Osteoblast (primary cell): ENCODE measurements at places on chromosomes 11 and 22. TPM values are rescaled to one million over a fixed set of nuclear protein-coding genes. Genes with fewer than 3 reads are reported as not detected.

- H3K27me3 ChIP-seq: no peaks in the 10 kb centered on the region
- peaks cover 2% of the 10 kb centered on the region for H3K4me1 ChIP-seq
- peak; percentile 39 for DNase-seq
These were observed 286.7 kb downstream of the TBC1D22A start for GRCh38 chr22:47049078-47049624.

GRCh38 chr22:21931056-21931455 is 21.6 kb downstream of the PPM1F start:
- DNase-seq: no peak
- no peaks in the 10 kb centered on the region for H3K4me1 ChIP-seq
- H3K27me3 ChIP-seq: no peaks in the 10 kb centered on the region
- peaks cover 62% of the 10 kb centered on the region for H3K36me3 ChIP-seq
- H3K4me3 ChIP-seq: no peak overlapping the region

GAS2L1 gene
- 11.6 and 13.0 TPM in 2 replicates for total RNA-seq

GRCh38 chr11:115644856-115645255 is 140.6 kb upstream of the CADM1 start:
- no peaks in the 10 kb centered on the region for H3K4me1 ChIP-seq
- DNase-seq: no peak
- no peak overlapping the region for H3K4me3 ChIP-seq

APOA4 gene
- not detected in 2 replicates for total RNA-seq

- no peak for DNase-seq
- no peak overlapping the region for H3K27ac ChIP-seq
- H3K4me1 ChIP-seq: no peaks in the 10 kb centered on the region
- no peak overlapping the region for H3K4me3 ChIP-seq
- H3K36me3 ChIP-seq: no peaks in the 10 kb centered on the region
- H3K27me3 ChIP-seq: peaks cover 15% of the 10 kb centered on the region
These were observed 36.1 kb upstream of the HTATIP2 start for GRCh38 chr11:20327377-20327935.

DNA sequence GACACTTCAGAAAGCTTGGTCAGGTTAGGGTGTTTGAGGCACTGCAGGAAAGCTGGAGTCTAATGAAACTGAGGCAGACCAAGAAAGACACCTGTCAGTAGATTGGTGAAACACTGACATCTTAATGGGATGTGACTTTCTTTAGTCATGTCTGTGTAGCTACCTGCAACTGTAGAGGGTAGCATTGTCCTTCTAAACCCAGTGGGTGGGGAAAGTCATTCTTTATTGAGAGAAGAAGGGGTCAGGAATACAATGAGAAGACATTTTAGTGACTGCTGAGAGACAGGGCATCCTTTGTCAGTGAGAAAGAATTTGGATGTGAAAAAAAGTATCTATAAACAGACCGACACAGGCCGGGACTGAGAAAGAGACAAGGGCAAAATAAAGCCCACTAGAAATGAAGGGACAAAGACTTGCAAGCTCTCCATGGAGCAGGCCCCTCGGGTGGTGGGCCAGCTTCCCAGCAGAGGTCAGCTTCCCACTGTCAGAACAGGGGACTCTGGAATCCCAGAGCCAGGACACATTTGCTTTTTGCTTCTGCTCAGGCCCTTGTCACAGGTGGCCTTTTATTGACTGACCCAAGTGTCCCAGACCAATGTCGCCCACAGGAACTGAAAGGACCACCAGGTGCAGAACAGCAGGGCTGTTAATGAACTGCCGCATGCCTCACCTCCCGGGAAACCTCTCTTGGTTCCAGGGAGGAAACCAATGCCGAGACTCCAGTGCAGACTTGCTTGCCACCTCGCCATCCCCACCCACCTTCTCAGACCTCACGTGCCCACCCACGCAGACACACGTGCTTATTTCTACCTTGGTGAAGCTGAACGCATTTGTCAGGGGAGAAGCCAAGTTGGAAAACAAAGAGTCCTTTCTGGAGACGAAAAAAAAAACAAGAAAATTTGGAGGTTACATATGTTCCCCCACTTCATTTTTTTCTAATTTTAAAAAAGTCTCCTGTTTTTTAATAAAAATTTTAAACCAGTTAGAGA is 212.8 kb downstream of the TENM4 start:
- no peak overlapping the region for H3K27ac ChIP-seq
- no peaks in the 10 kb centered on the region for H3K36me3 ChIP-seq
- no peak for DNase-seq
- no peaks in the 10 kb centered on the region for H3K4me1 ChIP-seq

DNA sequence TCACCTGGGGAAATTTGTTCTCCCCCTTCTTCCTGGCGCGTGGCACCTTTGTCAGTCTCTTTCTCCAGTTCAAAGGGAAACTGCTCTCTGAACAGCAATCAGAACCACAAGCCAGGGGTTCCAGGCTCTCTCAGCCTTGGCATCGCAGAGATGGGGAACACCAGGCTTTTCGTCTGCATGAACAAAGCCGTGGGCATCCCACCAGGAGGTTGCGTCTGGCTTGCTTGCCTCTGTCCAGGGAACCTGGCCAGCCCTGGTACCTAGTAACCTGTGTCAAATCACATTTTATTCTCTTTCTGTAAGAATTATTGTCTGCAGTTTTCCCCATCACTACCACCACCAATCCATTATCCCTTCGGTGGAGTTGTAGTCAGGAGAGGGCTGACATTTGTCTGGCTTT is 107.0 kb downstream of the WNT7B start:
- no peak overlapping the region for H3K27ac ChIP-seq
- DNase-seq: no peak
- peaks cover 40% of the 10 kb centered on the region for H3K27me3 ChIP-seq
- no peaks in the 10 kb centered on the region for H3K36me3 ChIP-seq

RTN4R gene
- total RNA-seq: under 0.01 and 0.29 TPM in 2 replicates

DNA sequence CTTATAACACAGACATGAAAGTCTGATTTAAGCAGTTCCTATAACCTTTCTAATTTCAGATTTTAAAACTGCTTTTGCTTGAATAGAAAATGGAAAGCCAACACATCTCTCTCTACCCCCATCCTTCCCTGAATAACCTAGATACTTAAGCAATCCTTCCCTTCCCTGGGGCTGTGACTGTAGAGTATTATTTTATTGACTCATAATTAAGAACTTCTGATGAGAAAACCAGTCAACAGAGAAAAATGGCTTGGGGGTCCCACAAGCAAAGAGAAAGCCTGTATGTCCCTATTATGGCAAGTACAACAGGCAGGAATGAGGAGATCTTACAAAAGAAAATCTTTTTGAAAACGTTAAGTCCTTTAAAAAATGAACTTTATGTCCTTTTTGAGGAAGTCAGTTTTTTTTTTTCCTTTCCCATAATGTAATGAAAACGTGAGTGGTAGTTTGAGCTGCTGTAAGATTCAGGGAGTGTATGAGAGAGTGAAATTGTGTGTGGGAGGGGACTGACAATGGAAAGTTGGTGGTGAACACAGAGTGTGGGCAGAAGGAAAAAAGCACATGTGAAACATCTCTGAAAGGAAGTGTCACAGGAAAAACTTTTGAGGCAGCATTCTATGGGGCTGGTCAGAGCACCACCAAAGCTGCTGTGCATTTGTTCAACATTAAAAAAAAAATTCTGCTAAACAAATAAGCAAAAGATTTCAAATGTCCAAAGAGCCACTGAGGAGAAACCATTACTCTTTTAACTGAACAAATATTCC is 154.6 kb downstream of the MAML2 start:
- H3K27ac ChIP-seq: peak overlapping the region; percentile 97
- no peak for DNase-seq
- peak overlapping the region; percentile 34 for H3K4me3 ChIP-seq
- no peaks in the 10 kb centered on the region for H3K36me3 ChIP-seq

- no peaks in the 10 kb centered on the region for H3K36me3 ChIP-seq
- H3K27ac ChIP-seq: peak overlapping the region; percentile 52
- no peak overlapping the region for H3K4me3 ChIP-seq
- no peaks in the 10 kb centered on the region for H3K27me3 ChIP-seq
These were observed 103.3 kb upstream of the PARVA start for GRCh38 chr11:12274056-12274455.

POU2AF3 gene
- total RNA-seq: 0.36 TPM in 1 of 2 replicates, not detected in the other

FIBIN gene
- 22.1 and 30.0 TPM in 2 replicates for total RNA-seq
